Ascending aorta (tissue), 2 donors: ENCODE measurements at places on chromosomes 7 and 10. TPM values are rescaled to one million over a fixed set of nuclear protein-coding genes. Genes with fewer than 3 reads are reported as not detected.
A peak's percentile ranks its signal among the peaks of the same experiment; 100 is the strongest.

GRCh38 chr7:36278069-36278619, 111.5 kb upstream of the ANLN start:
- H3K4me1 ChIP-seq = peaks cover 7% of the 10 kb centered on the region
- H3K27ac ChIP-seq = no peak overlapping the region
- H3K36me3 ChIP-seq = no peaks in the 10 kb centered on the region

DNA sequence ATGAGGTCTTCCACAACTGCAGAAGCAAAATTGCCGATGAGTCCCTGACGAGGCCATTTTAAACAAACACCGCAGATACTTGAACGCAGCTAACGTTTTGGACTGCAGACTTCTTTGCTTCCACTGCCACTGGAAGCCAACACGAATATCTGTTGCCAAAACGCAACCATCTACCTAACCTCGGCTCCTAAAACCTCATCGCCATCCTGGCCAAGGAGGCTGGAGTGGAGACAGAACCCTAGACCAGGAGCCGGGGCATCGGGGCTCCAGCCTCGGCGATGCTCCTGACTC, 493 bp downstream of the WDR91 start:
- peaks cover 19% of the 10 kb centered on the region for H3K4me1 ChIP-seq
- peak overlapping the region; percentile 94 for H3K27ac ChIP-seq
- H3K4me3 ChIP-seq = peak overlapping the region; percentile 87
- H3K27me3 ChIP-seq = no peaks in the 10 kb centered on the region

GRCh38 chr10:124153023-124153826, 59.8 kb upstream of the CHST15 start:
- peak; percentile 17 for DNase-seq
- H3K27ac ChIP-seq = peak overlapping the region; percentile 90
- H3K27me3 ChIP-seq = no peaks in the 10 kb centered on the region
- H3K4me3 ChIP-seq = no peak overlapping the region

GRCh38 chr10:99345350-99345749, 16.2 kb downstream of the CNNM1 start:
- no peaks in the 10 kb centered on the region for H3K27me3 ChIP-seq
- peaks cover 8% of the 10 kb centered on the region for H3K4me1 ChIP-seq
- H3K27ac ChIP-seq = no peak overlapping the region
- no peaks in the 10 kb centered on the region for H3K36me3 ChIP-seq

- no peak for DNase-seq
- no peaks in the 10 kb centered on the region for H3K27me3 ChIP-seq
- H3K4me3 ChIP-seq = no peak overlapping the region
Measured at GRCh38 chr10:90018819-90019218, 317.4 kb downstream of the KIF20B start.

GRCh38 chr7:92489634-92490033, 11.9 kb upstream of the ERVW-1 start:
- H3K4me3 ChIP-seq = no peak overlapping the region
- H3K36me3 ChIP-seq = peaks cover 43% of the 10 kb centered on the region
- no peak overlapping the region for H3K27ac ChIP-seq
- DNase-seq = no peak
- no peaks in the 10 kb centered on the region for H3K27me3 ChIP-seq

GRCh38 chr10:26857991-26858706, 2.6 kb downstream of the ABI1 start:
- DNase-seq = no peak
- H3K27ac ChIP-seq = peak overlapping the region; percentile 99
- peak overlapping the region; percentile 90 for H3K4me3 ChIP-seq
- no peaks in the 10 kb centered on the region for H3K36me3 ChIP-seq

DNA sequence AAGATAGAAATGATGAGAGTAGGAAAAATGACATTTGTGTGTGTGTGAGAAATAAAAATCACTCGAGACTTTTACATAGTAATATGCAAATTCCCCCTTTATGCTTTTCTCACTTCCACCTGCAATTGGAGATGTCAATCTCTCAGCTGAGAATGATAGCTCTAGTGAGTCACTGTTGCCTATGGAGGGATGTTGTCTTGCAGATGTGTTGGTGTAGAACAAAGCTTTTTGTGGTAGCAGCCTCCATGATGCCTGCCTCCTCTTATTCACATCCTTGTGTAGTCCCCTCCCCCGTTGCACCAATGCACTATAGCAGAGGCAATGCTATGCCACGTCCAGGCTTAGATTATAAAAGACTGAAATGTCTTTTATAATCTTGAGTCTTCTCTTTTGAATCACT, 33.8 kb downstream of the SPAG6 start:
- no peak overlapping the region for H3K4me3 ChIP-seq
- DNase-seq = no peak
- H3K4me1 ChIP-seq = no peaks in the 10 kb centered on the region
- H3K27ac ChIP-seq = no peak overlapping the region
- no peaks in the 10 kb centered on the region for H3K27me3 ChIP-seq
- no peaks in the 10 kb centered on the region for H3K36me3 ChIP-seq

DNA sequence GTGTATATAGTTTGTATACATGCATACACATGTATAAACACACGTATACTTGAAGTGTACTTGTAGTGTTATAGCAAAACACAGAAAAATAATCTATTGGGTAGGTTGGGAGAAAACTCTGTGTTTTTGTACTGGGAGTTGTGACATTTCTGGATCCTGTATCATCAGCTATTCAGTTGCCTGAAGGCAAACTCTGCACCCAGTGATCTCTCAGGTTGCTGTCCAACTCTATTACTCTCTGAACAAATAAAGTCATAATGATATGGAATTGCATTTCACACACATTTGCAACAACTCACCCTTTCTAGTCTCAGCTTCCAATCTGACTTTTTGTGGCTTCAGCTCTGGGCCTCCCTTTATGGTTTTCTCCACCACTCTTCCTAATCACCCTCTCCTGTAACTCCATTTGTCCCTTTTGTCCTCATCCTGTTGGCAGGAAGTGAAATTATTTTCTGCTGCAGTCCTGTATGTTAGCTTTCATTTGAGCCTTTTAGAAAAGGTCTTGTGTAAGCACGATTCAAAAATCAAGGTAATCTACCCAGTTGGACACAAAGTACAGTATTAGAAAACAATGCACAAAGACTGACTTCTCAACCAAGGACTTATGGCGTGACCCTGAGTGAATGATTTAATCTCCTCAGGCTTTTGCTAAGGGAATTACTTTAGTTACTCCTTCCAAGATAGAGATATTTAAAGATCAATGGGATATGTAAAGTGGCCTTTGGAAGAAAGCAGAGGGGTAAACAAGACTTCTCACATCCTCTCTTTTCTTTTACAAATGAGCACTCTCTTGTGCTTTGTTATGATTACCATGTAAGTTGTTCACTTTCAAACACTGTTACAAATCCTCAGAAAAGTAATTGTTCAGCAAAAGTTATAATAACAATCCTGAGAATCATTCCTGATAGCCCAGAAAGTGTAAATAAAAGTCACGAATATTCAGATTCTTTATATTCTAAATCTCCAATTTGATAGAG, 249.1 kb downstream of the KCND2 start:
- no peaks in the 10 kb centered on the region for H3K36me3 ChIP-seq
- no peak overlapping the region for H3K4me3 ChIP-seq

- no peak for DNase-seq
- no peak overlapping the region for H3K4me3 ChIP-seq
- no peaks in the 10 kb centered on the region for H3K27me3 ChIP-seq
- H3K36me3 ChIP-seq = no peaks in the 10 kb centered on the region
Measured at GRCh38 chr10:20090831-20091230, 274.6 kb downstream of the PLXDC2 start.

DNA sequence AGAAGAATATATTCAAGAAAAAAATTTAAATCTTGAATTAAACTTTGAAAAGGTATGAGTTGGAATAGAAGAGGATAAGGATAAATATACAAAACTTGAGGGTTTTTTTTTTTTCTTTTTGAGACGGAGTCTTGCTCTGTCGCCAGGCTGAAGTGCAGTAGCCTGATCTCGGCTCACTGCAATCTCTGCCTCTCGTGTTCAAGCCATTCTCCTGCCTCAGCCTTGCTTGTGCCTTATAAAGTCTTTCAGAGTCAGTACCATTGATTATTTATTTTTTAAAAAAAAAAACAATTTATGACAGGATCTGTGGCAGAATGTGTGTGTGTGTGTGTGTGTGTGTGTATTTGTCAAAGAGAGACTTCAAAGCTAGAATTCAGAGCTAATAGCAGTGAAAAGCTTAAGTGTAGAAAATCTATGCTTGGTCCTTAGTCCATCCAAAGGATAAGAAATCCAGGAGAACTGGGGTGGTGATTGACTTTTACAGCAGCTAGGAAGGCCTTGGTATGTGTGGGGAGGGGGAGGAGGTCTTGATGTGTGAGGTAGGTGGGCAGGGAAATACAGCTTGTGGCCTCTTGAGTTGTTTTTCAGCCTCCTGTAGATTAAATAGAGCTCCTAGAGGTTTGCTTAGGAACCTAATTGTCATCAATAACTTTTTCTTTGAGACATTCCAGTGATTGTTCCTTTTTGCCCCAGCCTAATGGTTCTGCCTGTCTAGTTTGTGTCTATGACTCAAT, 2.4 kb downstream of the HECTD2 start:
- no peaks in the 10 kb centered on the region for H3K27me3 ChIP-seq
- no peak for DNase-seq
- H3K4me3 ChIP-seq = peak overlapping the region; percentile 95

DNA sequence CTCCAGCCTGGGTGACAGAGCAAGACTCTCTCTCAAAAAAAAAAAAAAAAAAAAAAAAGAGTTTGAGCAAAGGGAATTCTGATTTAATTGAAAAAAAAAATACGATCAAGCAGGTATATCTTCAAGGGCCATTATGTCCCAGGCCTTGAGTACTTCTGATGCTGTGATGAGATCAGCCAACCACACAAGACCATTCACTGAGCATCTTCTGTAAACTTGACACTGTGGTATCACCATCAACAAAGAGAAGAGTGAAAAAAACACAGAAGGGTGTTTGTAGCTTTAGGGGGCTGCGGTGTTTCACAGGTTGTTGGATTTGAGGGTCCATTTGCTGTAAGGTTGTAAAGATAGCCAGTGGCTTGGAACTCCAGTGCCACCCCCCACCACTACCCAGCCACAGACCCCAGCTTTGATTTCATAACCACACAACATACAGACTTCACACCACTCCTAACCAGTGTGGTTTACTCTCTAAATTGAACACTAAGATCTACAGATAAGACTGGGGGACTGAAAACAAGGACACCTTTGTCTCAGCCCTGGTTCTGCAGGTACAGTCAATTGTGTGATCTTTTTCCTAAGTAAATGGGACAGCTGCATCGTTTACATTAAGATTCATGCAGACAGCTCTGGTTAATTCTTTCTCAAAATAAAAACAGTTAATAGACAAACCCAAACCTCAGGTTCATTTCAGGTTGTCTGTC, 66.4 kb downstream of the CDC123 start:
- no peak overlapping the region for H3K27ac ChIP-seq
- H3K4me3 ChIP-seq = no peak overlapping the region
- H3K4me1 ChIP-seq = no peaks in the 10 kb centered on the region
- DNase-seq = no peak
- no peaks in the 10 kb centered on the region for H3K36me3 ChIP-seq
- H3K27me3 ChIP-seq = no peaks in the 10 kb centered on the region

DNA sequence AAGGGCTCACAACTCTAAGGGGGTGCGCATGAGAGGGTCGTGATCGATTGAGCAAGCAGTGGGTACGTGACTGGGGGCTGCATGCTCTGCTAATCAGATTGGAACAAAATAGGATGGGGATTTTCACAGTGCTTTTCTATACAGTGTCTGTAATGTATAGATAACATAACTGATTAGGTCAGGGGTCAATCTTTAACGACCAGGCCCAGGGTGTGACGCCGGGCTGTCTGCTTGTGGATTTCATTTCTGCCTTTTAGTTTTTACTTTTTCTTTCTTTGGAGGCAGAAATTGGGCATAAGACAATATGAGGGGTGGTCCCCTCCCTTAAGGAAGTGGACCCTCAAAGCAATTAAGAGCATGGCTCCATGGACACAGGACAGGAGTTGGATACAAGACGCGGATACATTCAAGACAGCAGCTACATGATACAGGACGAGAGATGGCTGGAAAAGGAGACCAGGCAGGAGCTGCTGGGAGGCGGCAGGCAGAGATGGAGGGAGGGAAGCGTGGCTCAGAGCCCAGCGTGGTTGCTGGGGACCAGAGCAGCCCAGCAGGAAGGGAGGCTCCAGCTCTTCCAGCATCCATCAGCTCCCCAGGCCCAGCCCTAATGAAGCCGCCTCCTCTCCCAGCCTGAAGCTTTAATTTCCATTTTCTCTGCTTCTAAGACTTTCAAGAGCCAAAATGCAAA, 31.6 kb downstream of the GSDME start:
- H3K36me3 ChIP-seq = no peaks in the 10 kb centered on the region
- H3K27me3 ChIP-seq = no peaks in the 10 kb centered on the region
- H3K4me3 ChIP-seq = no peak overlapping the region
- no peak overlapping the region for H3K27ac ChIP-seq

- H3K4me3 ChIP-seq = no peak overlapping the region
- H3K27me3 ChIP-seq = no peaks in the 10 kb centered on the region
- no peak overlapping the region for H3K27ac ChIP-seq
- H3K36me3 ChIP-seq = no peaks in the 10 kb centered on the region
- no peak for DNase-seq
Measured at GRCh38 chr7:121744877-121745276, 128.1 kb upstream of the PTPRZ1 start.

GRCh38 chr7:89334797-89335196, 539.3 kb upstream of the TEX47 start:
- no peaks in the 10 kb centered on the region for H3K36me3 ChIP-seq

GRCh38 chr7:30556840-30557239, 37.8 kb upstream of the GARS1 start:
- DNase-seq = no peak
- no peaks in the 10 kb centered on the region for H3K4me1 ChIP-seq
- no peaks in the 10 kb centered on the region for H3K27me3 ChIP-seq
- peaks cover 3% of the 10 kb centered on the region for H3K36me3 ChIP-seq

DNA sequence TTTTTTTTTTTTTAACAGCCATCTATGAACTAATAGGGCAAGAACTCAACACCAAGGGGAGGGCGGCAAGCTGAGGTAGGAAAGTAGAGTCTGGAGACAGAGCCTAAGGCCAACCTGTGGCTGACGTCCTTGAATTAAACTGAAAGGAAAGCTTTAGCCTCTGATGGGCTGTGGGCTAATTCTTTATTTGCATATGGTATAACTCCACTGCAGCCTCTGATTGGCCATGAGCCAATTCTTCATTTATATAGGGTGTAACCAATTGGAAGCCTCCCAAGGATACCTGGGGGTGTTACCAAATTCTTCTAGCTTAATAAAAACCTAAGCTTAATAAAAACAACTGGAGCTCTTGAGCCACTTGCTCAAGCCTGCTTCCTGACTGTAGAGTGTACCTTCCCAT, 10.3 kb downstream of the TYW1 start:
- no peak overlapping the region for H3K4me3 ChIP-seq
- H3K36me3 ChIP-seq = peaks cover 61% of the 10 kb centered on the region
- H3K27ac ChIP-seq = no peak overlapping the region
- no peaks in the 10 kb centered on the region for H3K4me1 ChIP-seq
- DNase-seq = no peak

- no peaks in the 10 kb centered on the region for H3K36me3 ChIP-seq
- no peak for DNase-seq
- no peaks in the 10 kb centered on the region for H3K27me3 ChIP-seq
- no peak overlapping the region for H3K27ac ChIP-seq
- peaks cover 14% of the 10 kb centered on the region for H3K4me1 ChIP-seq
- no peak overlapping the region for H3K4me3 ChIP-seq
Measured at GRCh38 chr10:124149189-124150042, 56.0 kb upstream of the CHST15 start.

ASIC3 gene
- total RNA-seq = not detected

CCT6A gene
- total RNA-seq = 86.2 TPM

ZNF777 gene
- total RNA-seq = 13.4 TPM

MRPS24 gene
- 145 TPM for total RNA-seq

PLPP4 gene
- total RNA-seq = not detected

TRPV5 gene
- total RNA-seq = not detected

ADCYAP1R1 gene
- 7.8 TPM for total RNA-seq
